Activated naive CD8-positive, alpha-beta T cell treated with anti-CD3 and anti-CD28 coated beads, Interleukin-2, amount 10 ng/mL, durations not matched to agents 7 days and 5 days (primary cell): ENCODE measurements at places on chromosomes 1 and 21.
A peak's percentile ranks its signal among the peaks of the same experiment; 100 is the strongest.

GRCh38 chr1:54121482-54122134, 31.2 kb downstream of the CDCP2 start:
- DNase-seq, result peak; percentile 84

DNA sequence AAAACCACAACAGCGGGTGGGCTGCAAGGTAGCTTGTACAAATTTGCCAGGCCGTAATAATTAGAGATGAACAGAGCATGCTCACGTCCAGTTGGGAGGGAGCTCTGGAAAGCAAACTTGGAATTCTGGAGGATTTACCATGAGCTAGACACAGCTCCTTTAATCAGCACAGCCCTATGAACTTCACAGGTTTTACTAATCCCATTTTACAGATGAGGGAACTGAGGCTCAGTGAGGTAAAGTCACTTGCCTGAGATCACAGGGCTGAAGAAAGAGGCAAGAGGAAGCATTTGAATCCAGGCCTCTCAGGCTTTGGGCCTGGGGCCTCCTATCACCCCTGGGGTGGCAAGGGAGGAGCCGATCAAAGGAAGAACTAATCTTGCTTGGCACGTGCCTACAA, 24.0 kb downstream of the PAX7 start:
- no peak for DNase-seq

- DNase-seq, result no peak
Observed at GRCh38 chr21:20302084-20302483, 696.1 kb upstream of the NCAM2 start.

GRCh38 chr1:227532019-227532619, 31.2 kb upstream of the ZNF678 start:
- DNase-seq, result no peak

DNA sequence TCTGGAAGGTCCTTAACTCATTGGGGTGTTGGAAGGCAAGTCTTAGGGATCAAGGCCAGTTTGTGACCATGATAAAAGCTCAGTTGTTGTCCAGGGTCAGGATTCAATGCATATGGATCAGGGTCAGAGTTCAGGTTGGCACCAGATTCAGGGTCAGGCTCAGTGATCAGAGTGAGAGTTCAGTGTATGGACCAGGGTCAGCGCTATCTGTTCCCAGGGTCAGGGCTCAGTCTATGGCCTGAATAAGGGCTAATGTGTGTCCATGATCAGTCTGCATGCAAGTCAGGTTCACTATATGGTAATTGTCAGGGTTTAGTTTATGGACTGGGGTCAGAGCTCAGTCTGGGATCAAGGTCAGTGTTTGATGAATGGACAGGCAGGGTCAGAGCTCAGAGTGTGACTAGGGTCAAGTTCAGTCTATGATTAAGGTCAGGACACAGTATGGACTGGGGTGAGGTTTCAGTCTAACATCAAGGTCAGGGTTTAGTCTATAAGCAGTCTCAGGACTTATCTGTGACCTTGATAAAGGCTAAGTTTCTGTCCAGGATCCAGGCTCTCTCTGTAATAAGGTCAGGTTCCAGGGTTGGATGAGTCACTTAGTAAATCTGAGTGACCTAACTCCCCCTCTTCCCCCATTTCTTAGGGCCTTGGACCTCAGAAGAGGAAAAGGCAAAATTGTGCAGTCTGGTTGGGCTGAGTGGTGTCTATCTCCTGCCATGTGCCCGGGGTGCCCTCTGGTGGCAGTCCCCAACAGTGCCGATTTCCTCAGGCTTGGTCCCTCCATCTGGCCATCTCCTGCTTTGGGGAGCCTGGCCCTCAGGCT, 23.8 kb downstream of the KNCN start:
- peak; percentile 85 for DNase-seq

GRCh38 chr1:198764748-198765147, 125.9 kb downstream of the PTPRC start:
- no peak for DNase-seq

- no peak for DNase-seq
Observed at GRCh38 chr1:189567890-189568289, 909.8 kb downstream of the BRINP3 start.

GRCh38 chr21:22758478-22758877, 1760.3 kb downstream of the NCAM2 start:
- DNase-seq, result no peak

- DNase-seq, result no peak
Observed at GRCh38 chr21:34922479-34922878, 126.6 kb downstream of the RUNX1 start.

GRCh38 chr21:16572032-16572431, 842.2 kb downstream of the USP25 start:
- no peak for DNase-seq

GRCh38 chr21:35352066-35352770, 303.1 kb upstream of the RUNX1 start:
- no peak for DNase-seq

DNA sequence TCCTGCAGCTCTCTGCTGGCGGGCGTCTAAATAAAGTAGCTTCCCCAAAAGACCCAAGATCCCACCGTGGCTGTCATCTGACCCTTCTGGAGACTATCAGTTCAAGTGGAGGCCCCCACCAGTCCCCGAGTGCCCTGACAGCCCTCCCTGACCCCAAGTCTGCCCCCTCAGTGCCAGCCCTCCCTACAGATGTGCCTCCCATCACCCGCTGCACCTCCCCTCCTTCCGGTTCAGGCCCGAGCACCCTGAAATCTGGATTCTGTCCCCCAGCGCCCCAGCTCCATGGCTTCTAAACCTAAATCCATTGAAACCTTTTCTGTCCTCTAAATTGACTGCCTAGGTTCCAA, 595 bp downstream of the IL10RB start:
- DNase-seq, result no peak

DNA sequence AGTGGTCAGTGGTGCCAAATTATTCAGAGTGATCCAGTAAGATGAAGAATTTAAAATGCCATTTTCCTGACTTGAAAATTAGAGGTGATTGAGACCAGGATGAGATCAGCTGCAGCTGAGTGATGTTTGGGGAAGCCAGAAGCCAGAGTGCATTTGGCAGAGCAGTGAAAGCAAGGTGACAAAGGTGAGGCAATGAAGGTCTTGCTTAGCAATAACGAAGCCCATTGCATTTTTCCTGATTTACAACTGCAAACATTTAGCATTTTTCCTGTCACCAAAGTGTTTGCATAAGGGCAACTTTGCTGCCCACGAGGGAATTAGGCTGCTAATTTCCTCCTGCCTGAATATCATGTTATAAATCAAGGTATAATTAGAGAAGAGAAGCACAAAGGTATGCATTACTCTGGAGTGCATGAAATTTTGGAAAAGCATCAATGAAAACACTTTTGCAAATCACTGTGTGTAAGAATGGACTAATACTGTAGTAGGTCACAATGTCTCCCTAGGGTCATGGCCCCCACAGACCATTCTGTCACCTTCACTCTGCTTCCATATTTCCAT, 188.2 kb upstream of the LYPLAL1 start:
- no peak for DNase-seq

DNA sequence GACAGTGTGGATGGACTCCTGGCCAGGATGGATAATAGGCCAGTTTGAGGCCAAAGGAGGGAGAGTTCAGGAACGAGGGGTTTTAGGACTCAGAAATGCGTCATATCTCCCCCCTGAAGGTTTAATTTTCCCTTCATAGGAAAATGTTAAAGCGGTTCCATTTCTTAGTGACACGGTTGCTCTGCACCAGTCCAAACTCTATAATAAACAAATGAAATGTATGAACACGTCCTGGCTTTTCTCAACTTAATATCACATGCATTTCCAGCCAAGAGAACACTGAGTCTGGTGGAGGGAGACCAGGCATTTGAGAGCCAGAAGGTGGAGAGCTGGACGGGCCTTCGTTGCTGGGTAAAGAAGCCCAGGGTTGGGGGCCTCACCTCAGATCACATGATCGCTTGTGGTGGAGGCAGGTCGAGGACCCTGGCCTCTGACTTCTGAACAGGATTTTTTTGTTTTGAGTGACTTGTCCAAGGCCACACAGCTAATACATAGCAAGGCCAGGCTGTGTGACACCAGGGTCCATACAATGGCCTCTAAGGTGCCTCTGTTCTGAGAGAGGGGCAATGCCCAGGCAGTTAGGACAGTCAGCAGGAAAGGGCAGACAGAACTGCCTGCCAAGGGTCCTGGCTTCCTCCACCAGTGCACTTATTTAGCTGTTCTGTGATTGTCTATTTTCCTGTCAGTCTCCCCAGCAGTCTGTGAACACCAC, 11.4 kb downstream of the SLC1A7 start:
- no peak for DNase-seq

- no peak for DNase-seq
Observed at GRCh38 chr1:33460144-33460543, 12.3 kb upstream of the ZSCAN20 start.

- DNase-seq, result no peak
Observed at GRCh38 chr1:119551218-119551617, 44.2 kb downstream of the HSD3B1 start.

DNA sequence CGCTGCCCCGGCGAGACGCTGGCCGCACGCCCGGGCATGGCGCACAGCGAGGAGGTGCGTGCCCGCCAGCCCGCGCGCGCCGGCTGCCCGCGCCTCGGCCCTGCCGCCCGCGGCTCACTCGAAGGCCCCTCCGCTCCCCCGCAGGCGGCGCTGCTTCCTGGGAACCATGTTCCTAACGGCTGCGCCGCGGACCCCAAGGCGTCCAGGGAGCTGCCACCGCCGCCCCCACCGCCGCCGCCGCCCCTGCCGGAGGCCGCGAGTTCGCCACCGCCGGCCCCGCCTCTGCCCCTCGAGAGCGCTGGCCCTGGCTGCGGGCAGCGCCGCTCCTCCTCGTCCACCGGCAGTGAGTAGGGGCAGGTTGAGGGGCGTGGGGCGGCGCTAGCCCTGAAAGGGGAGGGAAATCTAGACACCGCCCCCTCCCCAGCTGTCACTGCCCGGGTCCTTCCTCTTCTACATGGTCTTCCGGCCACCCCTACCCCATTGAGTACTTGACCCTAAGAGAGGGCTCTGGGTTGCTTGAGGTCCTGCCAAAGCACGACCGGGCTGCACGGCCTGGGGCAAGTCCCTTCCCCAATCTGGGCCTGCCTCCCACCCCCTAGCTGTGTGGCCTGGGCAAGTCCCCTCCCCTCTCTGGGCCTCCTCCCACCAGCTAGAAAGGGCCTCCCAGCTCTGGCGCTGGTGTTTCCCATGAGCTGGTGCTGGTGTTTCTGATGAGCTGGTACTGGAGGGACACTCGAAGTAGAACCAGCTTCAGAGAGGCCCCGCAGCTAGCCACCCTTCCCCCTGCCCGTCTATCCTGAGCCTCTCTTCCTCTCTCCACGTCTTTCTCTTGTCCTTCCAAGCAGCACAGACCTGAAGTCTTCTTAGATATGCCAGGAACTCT, 17.0 kb downstream of the TNFRSF25 start:
- no peak for DNase-seq

- no peak for DNase-seq
Observed at GRCh38 chr1:186894415-186894814, 65.7 kb downstream of the PLA2G4A start.

GRCh38 chr1:234230414-234230862, 142.8 kb upstream of the COA6 start:
- peak; percentile 58 for DNase-seq

DNA sequence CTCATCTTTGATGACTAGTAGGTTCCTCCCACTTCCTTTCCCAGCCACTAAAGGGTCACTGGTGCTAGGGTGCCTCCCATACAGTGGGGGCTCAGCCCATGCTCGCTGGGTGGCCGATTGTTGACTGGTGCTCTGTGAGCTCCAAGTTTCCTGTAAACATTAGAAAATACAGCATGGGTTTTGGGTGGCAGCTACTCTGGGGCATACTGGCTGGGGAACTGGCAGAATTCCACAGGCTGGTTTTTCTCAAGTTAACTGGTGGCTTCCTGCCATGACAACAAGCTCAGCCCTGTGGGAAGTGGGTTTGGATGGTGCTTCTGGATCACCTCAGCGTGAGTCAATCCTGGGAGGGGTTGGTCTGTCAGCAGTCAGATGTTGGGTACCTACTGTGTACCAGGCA, 28.7 kb upstream of the CRNN start:
- no peak for DNase-seq

GRCh38 chr21:36423771-36424433, 38.7 kb downstream of the CHAF1B start:
- no peak for DNase-seq

DNA sequence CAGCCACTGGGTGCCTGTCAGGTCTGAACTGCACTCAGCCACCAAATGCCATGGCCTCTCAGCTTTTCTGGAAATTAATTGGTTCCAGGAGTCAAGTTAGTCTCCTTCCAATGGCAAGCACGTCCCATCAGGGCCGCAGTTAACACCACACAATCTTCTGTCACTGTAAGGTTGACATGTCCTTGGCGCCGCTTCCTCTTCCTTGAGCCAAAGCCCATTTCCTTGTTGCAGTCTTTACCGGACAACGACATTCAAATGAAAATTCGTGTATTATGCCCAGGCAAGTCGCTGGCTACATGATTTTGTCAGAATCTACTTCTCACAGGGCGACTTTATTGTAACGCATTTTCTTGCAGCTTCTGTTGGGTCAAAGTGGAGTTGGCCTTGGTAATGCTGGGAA, 430.6 kb upstream of the KAZN start:
- DNase-seq, result no peak

DNA sequence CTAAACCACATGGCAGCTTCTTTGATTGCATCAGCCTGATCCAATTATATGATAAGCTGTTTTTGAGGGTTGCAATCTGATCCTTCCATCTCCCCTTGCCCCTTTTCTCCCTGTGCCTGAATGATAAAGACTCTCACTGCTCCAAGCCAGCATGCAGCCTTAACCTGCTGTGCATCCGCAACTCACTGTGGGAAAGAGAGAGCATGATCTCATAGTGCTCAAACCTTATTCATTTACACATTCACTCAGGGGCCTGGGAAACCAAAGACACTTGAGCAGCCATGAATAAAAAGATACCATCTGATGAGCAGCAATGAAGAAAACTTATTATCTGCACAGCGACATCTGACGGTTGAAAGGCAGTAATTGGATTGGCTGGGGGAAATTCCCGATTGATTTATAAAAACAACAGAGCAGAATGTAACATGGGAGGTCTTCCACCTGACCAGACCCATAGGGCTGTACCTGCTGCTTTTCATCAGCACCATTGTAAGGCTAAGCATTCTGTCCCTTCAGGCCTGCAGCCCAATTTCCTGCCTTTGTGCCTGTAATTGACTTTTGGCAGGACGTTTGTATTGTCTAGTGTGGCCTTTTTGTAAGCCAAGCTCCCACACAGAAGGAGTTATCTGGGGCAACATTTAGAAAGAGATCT, 62.5 kb downstream of the KIAA0040 start:
- no peak for DNase-seq

DNA sequence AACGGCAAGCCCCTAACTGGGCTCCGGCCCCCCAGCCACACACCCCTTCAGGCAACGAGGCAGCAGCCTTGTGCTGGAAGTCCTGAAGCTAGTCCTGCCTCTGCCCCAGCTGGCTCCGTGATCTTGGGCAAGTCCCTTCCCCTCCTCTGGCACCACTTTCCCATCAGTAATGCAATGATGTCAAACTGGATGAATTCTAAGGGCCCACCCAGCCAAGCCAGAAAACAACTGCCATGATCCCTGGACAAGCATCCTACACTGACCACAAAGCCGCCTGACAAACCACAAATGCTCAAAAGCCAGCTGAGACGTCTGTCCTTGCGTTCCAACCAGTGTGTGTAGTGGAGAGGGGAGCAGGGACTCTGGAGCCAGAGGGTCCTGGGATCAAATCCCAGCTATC, 26.8 kb downstream of the IFFO2 start:
- no peak for DNase-seq

GRCh38 chr1:234545517-234546386, 64.2 kb downstream of the IRF2BP2 start:
- no peak for DNase-seq

GRCh38 chr1:234856845-234857245, 246.9 kb upstream of the IRF2BP2 start:
- DNase-seq, result no peak
